Mesothelial cell of epicardium (in vitro differentiated cells): ENCODE measurements at places on chromosomes 1 and 21. TPM values are rescaled to one million over a fixed set of nuclear protein-coding genes. Genes with fewer than 3 reads are reported as not detected.

CLSTN1 gene
- total RNA-seq = 125 to 127 TPM (median 127 TPM) in 3 replicates

DNA sequence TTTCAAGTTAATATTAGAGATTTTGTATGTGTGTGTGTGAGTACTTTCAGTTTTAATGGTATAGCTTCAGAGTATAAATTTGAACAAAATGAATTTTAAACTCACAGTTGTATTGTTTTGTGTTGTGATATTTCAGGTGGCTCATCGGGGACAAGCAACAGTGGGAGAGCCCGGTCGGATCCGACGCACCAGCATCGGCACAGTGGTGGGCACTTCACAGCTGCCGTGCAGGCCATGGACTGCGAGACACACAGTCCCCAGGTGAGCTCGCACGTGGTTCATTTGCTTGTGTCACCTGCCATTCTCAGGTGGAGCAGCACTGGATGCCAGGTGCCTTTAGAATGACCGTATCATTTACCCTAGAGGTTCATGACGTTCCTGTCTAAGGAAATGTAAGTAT lies 139.4 kb downstream of the DYRK1A start:
- H3K27me3 ChIP-seq = no peaks in the 10 kb centered on the region
- H3K36me3 ChIP-seq = peaks cover 59% of the 10 kb centered on the region
- no peak for DNase-seq

DNA sequence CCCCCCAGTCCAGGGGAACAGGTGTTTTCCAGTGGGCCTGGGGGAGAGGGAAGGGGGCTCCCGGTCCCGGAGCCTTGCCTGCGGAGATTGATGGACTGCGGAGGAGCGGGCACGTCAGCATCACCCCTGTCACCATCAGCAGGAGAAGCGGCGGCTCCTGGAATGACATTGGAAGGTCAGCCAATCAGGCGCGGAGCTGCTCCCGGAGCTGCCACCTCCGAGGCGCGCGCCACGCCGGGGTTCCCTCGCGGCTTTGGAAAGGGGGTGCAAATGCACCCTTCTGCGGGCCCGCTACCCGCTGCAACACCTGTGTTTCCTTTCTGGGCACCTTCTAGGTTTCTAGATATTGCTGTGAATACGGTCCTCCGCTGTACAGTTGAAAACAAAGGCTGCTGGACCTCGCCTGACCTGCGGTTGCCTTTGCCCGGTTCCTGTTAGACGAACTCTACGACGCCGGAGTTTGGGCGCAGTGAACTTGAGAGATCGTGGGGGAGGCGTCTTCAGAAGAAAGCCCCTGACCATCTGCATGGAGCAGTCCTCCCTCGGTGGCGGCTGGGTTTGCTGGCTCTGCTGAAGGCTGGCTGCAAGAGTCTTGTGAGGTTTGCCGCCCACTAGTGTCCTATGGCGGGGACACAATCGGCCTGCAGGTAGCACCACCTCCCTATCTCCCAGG lies 5.3 kb downstream of the DSCAM start:
- peak overlapping the region; percentile 79 for H3K4me3 ChIP-seq
- H3K27me3 ChIP-seq = peaks cover 73% of the 10 kb centered on the region
- no peak overlapping the region for H3K27ac ChIP-seq
- peak; percentile 76 for DNase-seq
- H3K4me1 ChIP-seq = peaks cover 19% of the 10 kb centered on the region
- no peaks in the 10 kb centered on the region for H3K36me3 ChIP-seq

GRCh38 chr1:204931768-204932572 lies 61.3 kb downstream of the NFASC start:
- peak; percentile 1 for DNase-seq
- H3K4me1 ChIP-seq = no peaks in the 10 kb centered on the region
- H3K36me3 ChIP-seq = no peaks in the 10 kb centered on the region
- peaks cover 6% of the 10 kb centered on the region for H3K27me3 ChIP-seq
- no peak overlapping the region for H3K27ac ChIP-seq

DNA sequence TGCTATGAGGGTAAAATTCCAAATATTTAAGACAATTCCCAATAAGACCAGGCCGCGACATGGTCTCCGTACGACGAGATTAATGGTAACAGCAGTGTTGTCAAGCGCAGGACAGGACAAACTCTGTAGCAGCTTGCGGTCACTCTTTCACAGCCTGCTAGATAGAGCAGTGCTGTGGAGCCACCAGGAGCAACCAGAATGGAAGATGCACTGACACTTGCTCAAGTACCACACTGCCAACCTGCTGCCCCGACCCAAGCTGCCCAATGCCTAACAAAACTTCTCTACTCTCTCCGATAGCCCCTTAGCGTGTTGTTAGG lies 636 bp downstream of the WARS2 start:
- H3K27ac ChIP-seq = no peak overlapping the region
- H3K4me3 ChIP-seq = no peak overlapping the region
- peaks cover 20% of the 10 kb centered on the region for H3K4me1 ChIP-seq
- DNase-seq = no peak

DRAXIN gene
- 1.1 to 1.4 TPM (median 1.4 TPM) in 3 replicates for total RNA-seq

- no peaks in the 10 kb centered on the region for H3K36me3 ChIP-seq
- H3K27ac ChIP-seq = no peak overlapping the region
- H3K4me1 ChIP-seq = peaks cover 11% of the 10 kb centered on the region
- no peak overlapping the region for H3K4me3 ChIP-seq
- peaks cover 10% of the 10 kb centered on the region for H3K27me3 ChIP-seq
These were observed 88.4 kb downstream of the LRRC8C start for GRCh38 chr1:89721351-89721750.

DNA sequence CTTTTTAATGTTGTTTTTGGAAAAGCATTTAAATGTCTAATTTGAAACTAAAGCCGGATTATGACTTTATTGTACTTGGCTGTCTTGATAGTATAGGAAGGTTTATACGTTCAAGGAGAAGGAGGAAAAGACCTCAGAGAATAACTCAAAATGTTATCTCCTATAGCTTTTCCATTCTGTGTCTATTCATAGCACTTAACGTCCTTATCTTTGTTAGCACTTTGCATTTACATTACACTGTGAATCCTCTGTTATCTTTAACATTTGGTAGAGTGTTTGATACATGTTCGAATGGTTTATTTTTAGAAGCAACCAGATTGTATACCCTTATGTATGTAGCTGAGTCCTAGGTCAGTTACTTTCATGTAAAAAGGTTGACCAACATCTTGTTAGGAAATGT lies 50.8 kb upstream of the PODN start:
- peaks cover 6% of the 10 kb centered on the region for H3K36me3 ChIP-seq
- H3K27ac ChIP-seq = no peak overlapping the region
- H3K4me1 ChIP-seq = peaks cover 12% of the 10 kb centered on the region
- peaks cover 7% of the 10 kb centered on the region for H3K27me3 ChIP-seq

DNA sequence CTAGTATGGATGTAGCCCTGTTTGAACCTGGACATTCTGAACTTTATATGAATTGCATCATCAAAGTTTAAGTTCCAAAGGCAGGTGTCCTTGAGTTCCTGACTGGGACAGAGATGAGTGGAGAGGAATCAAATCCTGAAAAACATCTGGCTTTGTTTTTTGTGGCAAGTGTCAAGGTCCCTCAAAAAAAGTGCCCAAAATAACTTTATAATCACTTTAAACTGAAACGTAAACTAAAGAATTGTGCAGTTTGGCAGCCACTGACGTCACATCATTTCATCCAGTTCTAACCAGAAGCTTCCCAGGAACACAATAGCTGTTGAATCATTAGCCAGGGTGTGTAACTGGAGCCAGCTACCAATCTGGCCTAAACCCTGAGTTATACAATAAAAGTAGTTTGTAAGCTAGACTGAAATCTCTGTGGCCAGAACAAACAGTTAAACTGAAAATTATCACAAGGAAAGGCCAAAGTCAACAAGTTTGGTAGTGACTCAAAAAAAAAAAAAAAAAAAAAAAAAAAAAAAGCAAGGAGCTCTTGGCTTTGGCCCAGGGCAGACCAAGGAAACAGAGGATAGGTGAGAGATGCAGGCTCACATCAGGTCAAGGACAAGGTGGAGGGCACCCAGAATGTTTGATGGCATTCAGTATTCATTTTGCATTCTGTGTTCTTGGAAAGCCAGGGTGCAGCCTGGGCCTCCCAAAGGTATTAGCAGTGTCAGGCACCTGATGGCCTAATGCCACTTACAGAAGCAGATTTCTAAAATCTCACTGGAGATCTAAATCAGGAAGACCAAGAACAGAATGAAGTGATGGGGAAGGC lies 74.3 kb downstream of the TNFSF18 start:
- DNase-seq = no peak
- H3K27me3 ChIP-seq = no peaks in the 10 kb centered on the region
- peaks cover 12% of the 10 kb centered on the region for H3K4me1 ChIP-seq
- no peak overlapping the region for H3K4me3 ChIP-seq

CEP104 gene
- 32.2 to 37.0 TPM (median 35.2 TPM) in 3 replicates for total RNA-seq

DNA sequence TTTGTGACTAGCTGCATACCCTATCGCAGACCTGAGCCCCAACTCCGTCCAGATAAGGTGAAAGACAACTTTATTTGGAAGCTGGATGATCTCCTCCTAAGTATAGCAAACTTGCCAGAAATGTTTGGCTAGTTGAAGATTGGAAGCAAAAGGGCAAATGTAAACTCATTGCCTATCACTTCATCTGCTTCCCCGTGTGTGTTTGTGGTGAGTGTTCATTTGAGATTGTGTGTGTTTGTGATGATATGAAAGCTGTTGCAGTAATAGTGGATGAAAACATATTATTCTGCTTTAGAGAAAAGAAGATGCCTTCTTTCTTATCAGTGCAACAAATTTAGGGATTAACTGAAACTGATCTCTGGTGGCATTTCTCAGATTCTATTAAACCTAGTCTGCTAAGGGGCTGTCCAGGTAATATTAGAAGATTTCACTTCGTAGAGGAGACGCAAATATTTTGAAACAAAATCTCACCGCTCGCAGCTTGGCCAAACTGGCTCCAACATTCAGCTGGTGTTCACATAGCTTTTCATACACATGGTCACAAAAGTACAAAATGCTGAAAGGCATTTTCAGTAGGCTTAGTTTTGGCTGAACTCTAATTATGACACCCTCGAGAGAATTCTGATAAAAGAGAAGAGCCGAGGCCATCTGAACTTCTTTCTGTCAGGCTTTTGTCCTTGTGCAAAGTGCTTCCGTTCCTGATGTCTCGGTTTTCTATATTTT lies 1.1 kb downstream of the TBX19 start:
- peaks cover 23% of the 10 kb centered on the region for H3K4me1 ChIP-seq
- H3K36me3 ChIP-seq = peaks cover 7% of the 10 kb centered on the region
- H3K4me3 ChIP-seq = no peak overlapping the region
- no peak for DNase-seq

- no peak overlapping the region for H3K27ac ChIP-seq
- peaks cover 4% of the 10 kb centered on the region for H3K4me1 ChIP-seq
- peaks cover 10% of the 10 kb centered on the region for H3K27me3 ChIP-seq
- no peak overlapping the region for H3K4me3 ChIP-seq
- no peaks in the 10 kb centered on the region for H3K36me3 ChIP-seq
These were observed 67.9 kb upstream of the EFHD2 start for GRCh38 chr1:15341634-15342407.

- no peak for DNase-seq
- no peak overlapping the region for H3K4me3 ChIP-seq
- H3K36me3 ChIP-seq = no peaks in the 10 kb centered on the region
- H3K27me3 ChIP-seq = no peaks in the 10 kb centered on the region
- H3K4me1 ChIP-seq = peaks cover 4% of the 10 kb centered on the region
These were observed 57.8 kb downstream of the HS2ST1 start for GRCh38 chr1:86972262-86972661.

IFI16 gene
- total RNA-seq = 83.8 to 87.3 TPM (median 83.9 TPM) in 3 replicates
